OCI-LY7 (cell line): ENCODE measurements at places on chromosomes 4 and X.
A peak's percentile ranks its signal among the peaks of the same experiment; 100 is the strongest.

DNA sequence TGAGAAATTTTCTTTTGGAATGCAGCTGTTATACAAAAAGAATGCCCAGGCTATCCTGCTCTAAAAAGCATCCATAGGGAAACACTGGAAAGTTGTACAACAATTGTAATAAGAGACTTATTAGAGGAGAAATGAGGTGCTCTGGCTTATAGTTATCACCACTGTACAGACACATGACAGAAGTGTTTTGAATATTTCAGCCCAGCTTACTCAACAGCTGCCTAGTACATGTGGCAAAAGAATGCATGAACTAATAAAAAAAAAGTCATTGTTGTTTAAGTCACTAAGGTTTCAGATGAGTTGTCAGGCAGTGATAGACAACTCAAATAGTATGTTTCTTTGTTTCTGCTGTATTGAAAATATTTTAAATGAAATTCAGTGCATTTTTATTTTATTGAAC, 307.7 kb downstream of the GPM6A start:
- no peak for DNase-seq

DNA sequence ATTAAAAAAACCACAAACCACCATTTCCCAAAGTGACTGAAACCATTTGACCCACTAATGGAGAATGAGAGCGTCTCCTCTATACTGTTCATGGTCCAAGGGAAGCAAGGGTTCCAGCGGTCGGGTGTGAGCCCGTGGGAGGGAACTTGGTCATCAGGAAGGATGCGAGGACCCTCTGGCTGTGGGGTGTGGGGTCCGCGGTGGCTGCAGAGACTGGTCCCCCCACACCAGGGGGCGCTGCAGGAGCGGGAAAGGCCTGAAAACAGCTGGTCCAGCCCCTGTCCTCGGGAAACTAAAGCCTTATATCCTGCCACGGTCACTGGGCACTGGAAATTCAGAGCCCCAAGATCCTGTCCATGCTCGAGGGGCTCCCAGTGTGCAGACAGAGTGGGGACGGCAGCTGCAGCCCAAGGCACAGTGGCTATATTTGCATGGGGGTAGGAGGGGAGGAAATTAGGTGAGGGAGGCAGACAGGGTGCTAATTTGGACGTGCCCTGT, 4.3 kb downstream of the BLOC1S4 start:
- peak; percentile 75 for DNase-seq

- no peak for DNase-seq
Measured at GRCh38 chr4:30341731-30342130, 378.4 kb upstream of the PCDH7 start.

DNA sequence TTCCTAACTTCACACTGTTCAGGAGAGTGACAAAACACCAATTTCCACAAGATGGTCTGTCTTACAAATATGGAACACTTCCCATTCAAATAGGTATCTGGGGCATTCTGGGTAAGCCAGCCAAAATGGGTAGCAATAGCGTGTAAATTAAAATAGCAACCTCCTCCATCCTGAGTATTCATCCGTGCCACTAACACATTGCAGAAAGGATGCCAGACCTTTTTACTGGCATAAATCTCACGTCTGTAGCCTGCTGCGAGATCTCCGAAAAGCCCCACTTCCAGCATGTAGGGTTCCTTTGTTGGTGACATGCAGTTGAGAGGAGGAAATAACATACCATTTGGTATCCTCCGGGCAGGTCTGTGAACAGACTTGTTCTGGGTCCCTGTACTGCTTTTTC, 52.7 kb upstream of the RAI2 start:
- DNase-seq, result no peak

GRCh38 chrX:85994797-85995196, 52.6 kb downstream of the CHM start:
- no peak for DNase-seq

DNA sequence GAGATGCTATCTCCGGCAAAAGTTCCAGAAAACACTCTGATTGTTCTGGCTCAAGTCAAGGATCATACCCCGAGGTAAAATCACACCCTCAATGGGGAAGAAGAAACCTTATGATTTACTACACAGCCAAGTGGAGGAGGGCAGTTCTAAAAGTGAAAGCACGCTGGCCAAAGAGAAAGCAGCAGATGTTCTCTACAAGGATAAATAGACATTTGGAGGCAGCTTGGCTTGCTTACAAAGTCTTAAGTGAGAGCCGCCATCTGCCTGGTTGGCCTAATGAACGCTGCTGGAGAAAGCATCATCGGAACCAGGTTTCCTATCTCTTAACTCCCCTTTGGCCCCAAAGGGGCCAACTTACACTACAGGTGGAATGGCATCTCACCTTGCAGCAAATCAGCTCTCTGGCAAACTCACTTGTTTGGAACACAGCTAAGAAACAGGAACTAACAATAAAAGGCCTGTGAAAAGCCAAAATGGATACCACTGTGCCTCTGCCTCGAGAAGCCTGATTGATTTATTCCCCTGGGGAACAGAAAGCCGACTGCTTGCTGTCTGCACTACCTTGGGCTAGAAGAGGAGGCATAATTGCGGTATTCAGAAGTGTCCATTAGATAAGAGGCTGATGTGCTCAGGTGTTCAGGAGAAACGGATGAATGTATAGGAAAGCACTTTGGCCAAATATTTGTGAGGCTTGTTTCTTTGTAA, 22.8 kb downstream of the FRAS1 start:
- DNase-seq, result no peak

DNA sequence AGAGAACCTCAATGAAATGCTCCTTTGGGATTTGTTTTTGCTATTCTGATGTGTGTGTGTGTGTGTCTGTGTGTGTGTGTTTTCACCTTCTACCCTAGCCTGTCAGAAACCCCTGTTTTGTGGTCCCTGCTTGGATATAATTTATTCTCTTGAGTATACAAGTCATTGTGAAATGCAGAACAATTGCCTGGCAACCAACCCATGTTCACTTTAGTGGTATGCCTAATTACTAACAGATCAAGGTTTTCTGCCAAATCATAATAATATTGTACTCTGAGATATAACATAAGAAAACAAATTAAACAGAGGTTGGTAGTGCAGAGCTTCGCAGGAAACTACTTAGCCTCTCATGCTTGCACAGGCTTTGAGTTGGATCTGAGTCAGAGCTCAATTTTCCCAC, 7.0 kb upstream of the TET2 start:
- DNase-seq, result no peak

GRCh38 chrX:150308532-150309157, 54.5 kb upstream of the MAMLD1 start:
- DNase-seq, result no peak

GRCh38 chr4:57689693-57690205, 579.6 kb upstream of the IGFBP7 start:
- no peak for DNase-seq

DNA sequence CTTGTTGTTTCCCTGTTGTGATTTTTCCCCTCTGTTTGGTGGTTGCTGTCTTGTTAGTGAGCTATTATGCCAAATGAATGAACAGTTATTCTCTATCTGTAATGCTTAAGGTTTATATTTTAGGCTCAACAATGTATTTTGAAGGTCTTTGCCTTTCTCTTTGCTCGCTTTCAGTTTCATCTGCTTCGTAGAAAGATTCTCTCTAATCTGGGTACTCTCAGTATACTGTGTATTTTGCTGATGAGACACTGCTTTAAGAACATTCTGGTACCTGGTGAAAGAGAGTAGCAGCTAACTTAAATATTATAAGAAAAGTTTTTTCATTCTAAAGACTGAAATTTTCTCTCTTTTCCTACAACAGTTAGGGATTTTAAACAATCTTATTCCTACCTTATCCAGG, 1274.7 kb upstream of the PABPC4L start:
- DNase-seq, result no peak

DNA sequence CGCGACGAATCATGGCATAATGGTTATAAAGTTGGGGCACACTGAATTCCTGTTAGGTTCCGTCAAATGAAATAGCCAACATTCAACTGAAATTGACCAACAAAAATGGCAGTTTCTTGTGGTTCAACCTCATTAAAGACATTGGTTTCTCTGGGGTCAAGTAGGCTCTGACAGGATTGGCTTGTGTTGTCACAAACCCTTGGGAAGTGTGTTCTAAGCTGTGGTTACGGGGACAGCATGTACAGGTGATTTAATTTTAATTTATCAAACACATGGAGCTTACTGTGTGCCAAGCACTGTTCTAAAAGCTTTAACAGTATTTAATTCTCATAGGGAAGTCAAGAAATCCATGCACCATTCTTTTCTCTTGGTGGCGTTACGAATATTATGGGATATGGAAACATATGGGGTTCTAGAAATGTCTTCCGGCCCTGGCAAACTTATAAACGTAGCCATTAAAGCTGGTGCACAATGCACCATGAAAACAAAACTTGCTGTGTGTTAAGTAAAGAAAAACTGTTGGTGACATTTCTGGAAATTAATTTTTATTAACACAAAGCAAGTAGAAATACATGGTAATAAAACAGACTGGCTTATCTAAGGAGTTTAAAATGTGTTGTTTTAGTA, 891 bp downstream of the XK start:
- no peak for DNase-seq

DNA sequence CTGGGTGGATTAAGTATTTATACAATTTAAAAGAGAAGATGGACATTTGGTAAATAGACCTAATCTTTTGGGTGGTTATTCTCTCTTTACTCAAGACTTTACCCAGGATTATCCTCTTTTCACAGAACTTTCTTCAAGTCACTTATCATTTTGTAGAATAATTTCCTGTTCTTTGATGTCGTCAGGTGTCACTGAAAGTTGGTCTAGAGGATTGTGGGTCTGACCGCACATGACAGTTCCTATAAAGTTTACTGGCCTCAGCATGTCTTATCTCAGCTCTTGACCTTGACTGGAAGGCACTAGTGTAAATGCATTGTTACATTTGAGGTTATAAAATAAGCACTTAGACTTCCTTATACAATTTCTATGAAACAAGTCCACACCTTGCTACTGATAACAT, 139.9 kb upstream of the SLC4A4 start:
- DNase-seq, result no peak

DNA sequence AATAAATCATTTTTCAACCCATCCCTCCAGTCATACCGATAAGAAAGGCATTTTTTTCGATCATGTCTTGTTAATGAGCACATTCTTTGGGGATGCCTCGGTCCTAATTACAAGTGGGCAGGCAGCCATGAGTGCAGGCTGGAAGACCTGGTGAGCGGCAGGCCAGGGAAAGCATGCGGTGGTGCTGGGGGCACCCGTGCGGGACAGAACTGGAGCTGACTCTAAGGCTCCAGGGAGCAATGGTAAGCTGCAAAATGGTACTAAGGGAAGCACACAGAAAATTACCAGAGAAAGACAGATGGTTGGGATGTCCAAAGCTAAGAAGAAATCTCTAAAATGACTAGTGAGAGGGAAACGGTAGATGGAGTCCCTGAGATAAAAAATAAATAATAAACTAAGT, 411.0 kb upstream of the AGA start:
- DNase-seq, result no peak

DNA sequence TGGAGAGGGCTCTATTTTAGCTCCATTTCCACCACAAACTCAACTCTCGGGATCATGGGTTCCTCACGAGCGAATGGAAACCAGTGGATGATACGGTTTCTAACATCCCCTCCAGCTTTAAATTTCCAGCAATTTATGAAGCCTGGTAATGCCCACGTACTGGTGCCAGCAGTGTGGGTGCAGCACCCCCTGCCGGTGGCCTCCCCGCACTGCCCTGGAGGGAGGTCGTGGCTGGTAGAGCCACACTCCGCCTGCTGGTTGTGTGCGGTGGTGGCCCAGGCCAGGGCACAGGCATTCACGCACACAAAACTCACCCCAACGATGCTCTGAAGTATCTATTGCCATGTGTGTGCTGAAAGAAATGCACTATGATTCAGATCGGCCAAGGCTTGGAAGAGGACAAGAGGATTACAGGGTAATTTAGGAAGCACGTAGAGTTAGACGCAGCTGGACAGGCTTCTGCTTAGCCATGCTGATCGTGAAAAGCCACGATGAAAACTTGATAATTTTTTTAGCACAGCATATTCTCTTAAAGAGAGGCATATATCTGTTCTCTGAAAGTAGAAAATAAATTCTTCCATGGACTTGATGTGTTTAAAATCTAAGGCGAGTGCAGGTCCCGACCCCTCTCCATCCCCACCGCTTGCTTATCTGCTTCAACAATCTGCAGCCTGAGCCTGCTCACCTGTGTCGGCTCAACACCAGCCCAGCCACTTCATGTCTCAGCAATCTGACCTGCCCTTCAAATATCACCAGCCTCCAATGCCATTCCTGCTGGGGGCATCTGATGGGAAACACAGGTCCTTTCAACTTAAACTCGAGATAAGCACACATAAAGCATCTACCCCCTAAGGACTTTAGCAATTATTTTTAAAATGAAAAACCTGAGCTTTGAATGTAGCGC, 59.1 kb downstream of the SCD5 start:
- peak; percentile 71 for DNase-seq

GRCh38 chrX:24204958-24205357, 55.4 kb downstream of the ZFX start:
- peak; percentile 4 for DNase-seq

DNA sequence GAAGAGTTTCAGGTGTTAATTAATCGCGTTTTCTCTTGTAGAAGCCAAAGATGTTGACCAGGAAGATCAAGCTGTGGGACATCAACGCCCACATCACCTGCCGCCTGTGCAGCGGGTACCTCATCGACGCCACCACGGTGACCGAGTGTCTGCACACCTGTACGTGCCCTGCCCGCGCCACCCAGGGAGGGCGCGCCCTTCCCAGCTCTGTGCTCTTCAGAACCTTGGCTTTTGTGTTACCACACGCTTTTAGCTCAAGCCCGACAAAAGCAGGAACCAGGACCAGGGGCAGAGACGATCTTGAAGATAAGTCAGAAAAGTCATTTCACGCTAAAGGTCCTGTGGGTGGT, 28.0 kb downstream of the PCGF3 start:
- no peak for DNase-seq

DNA sequence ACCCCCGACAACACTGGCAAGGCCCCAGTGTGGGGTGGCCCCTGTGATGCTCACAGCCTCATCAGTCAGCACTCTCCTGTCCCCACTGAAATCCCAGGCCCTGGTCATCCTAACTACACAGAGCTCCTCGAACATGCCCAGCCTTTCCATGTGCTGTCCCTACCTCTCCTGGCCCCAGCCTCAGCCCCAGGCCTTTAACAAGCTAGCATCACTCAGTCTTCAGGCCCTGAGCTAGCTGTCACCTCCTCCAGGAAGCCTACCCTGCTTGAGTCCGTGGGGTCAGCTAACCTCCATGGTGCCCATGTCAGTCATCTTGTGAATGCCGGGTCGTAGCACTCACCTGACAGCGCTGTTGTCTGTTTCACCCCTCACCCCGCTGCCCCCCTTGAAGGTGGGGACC, 25.6 kb upstream of the C4orf50 start:
- no peak for DNase-seq

GRCh38 chrX:46444011-46444410, 101.2 kb downstream of the ZNF674 start:
- no peak for DNase-seq

GRCh38 chr4:14631806-14632440, 370.4 kb upstream of the CPEB2 start:
- DNase-seq, result no peak

DNA sequence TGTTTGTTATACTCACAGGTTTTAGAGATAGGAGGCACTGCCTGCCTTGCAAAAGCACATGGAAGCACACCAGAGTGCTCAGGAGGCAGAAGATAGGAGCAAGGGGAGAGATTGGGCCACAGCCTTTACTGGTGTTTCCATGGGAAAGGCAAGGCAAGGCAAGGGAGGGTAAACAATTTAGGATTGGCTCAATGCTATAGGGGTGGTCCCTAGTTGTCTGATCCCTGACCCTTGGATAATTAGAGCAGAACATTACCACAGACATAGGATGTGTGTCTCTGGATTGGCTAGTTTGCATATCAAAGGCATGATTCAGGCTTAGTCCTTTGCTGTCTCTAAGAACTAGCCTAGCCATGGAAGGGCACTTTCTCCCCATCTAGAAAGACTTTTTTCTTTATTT, 36.1 kb downstream of the GRXCR1 start:
- no peak for DNase-seq
